Effector CD4-positive, alpha-beta T cell (primary cell): ENCODE measurements at places on chromosomes 6 and 20.

DNA sequence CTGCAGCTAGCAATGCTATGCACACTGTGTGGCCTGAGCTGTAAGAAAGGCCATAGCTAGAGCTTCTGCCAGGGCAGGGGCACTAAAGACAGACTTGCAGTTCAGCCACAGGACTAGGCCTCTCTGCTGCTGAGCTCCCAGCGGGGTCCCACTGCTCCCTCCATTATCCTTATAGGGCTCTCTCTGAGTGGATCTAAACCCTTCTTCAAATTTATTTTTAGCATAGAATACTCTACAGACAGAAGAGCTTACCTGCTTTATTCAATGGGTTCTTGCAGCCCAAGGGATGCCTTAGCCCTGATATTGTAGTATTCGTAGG, 100.9 kb upstream of the MLN start:
- no peak for DNase-seq

- DNase-seq: no peak
Observed at GRCh38 chr20:43710370-43711044, 16.3 kb downstream of the GTSF1L start.

DNA sequence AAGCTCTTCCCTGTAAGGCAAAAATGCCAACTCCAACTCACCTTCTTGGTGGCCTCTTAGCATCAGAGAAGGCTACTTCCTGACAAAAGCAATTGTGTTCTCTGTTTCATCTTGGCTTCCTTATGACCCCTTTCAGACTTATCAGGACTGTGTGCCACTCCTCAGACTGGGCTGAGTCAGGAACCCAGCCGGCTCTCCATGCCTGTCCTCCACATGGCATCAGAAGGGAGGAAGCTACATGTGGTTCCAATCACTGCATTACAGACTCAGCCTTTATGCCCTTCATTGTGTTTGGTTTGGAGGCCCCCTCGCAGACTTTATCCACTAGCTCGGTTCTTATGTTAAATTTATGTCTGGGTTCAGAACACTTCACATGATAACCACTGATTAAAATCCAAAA, 142.5 kb downstream of the SLC24A3 start:
- no peak for DNase-seq

GRCh38 chr20:51350941-51351631, 191.4 kb downstream of the NFATC2 start:
- DNase-seq: no peak

GRCh38 chr6:17580518-17581048, 19.5 kb upstream of the FAM8A1 start:
- DNase-seq: no peak

DNA sequence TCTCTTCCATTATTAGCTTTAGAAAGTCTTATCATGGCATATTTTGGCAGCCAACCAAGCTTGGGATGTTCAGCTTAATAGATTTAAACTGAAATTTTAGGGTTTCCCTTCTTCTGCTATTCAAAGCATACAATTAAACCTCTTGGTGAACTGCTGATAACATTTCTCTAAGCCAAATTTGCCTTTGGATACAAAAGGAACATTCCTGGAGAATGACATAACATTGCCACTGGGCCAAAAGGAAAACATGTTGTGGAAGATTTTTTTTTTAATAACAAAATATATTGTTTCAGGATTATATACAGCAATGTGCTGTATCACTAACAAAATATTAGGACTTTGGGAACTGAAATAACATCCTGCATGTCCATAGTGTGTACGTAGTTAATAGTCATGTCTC, 215.1 kb upstream of the TBX18 start:
- DNase-seq: no peak

DNA sequence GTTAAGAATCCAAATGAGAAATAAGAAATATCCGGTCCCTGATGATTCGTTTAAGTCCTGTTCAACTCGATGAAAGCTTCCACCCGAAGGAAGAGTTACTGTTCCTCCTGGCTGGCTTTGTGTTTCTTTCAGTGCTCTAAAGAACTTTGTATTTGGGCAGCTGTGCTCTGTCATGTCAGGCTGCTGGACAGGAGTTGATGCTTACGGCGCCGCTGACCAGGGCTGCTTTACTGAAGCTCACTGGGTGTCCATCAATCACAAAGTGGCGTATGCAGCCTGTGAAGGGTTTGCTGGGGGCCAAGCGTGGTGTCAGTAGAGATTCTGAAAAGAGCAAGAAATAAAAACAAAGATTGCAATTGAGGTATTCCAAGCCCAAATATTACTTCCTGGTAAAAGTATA, 21.9 kb downstream of the FAM229B start:
- DNase-seq: no peak
